Stimulated activated CD4-positive, alpha-beta T cell treated with anti-CD3 and anti-CD28 coated beads, Interleukin-1b, Interleukin-23, amount 100 ng/mL, for 4 hours (primary cell): ENCODE measurements at places on chromosomes 4 and X.

DNA sequence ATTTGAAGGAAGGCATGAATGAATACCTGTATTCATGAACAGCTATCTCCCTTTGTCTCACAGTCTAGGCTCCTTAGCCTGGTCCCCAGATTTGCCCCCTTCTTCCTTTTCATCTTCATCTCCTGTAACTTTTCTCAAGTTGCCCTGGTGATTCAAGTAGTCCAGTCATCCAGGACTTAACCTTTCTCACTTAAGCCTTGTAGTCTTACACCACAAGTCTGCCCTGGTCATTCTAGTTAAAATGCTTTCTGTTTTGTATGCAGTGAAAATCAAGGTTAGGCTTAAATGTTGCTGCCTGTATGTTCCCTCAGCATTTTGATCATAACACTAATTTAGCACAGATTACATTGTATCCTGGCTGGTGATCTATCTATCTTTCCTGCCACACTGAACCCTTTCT lies 58.5 kb upstream of the SLC7A11 start:
- DNase-seq = no peak

DNA sequence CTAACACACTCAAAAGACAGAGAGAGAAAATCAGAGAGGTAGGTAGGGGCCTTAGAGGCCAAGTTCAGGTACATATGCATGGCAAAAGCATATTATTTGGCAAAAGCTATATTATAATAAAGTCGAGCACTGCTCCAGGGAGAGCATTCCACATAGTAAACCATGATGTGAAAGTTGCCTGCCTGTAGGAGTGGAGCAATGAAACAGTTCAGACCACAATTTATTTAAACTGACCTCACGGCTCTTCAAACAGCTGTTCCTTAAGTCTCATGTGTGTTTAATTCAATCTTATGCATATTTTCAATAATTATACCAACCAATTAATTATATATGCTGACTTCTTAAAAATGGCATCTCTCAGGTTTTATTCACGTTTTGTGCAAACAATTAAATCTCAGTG lies 3.3 kb downstream of the RFC1 start:
- no peak for DNase-seq

- no peak for DNase-seq
Observed at GRCh38 chrX:110671068-110671803, 124.4 kb downstream of the CHRDL1 start.

DNA sequence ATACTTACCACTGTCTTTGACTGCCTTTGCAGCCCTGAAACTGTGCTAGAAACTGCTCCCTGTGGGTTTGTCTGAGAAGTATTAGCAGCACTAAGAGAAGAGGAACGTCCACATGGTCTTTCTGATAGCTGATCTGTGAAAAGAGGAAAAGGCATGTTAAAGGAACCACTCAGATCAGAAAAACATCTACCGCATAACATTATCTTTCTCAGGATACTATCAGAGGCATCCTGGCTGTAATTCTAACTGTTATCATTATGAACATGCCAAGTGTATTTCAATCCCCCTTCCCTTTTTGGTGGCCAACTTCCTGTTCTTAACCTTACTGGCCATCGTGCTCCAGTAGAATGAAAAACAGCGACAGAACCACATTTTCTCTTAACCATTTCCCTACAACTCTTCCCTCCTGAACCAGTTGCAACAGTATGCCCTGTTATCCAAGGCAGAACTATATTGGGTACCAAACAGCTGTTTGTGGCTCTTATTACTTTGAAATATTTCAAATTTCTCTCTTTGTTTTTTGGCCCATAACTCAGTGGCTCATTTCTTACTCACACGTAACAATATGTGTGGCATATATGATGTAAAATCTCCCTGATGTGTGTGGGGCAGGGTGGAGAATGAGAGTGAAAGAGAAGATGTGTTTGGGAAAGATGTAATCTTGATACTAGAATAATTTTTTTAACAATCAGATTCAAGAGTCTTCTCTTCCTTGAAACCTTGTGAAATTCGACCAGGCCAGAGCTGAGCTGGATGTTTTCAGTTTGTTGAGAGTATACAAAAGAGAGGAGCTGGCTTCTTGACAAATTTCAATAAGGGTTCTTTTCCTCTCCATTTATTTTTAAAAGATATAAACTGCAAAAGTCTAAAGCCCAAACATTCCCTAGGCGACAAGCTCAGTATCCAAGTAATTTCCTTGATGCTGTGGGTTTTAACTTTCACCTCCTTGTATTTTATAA lies 35.2 kb downstream of the ARHGEF6 start:
- no peak for DNase-seq

DNA sequence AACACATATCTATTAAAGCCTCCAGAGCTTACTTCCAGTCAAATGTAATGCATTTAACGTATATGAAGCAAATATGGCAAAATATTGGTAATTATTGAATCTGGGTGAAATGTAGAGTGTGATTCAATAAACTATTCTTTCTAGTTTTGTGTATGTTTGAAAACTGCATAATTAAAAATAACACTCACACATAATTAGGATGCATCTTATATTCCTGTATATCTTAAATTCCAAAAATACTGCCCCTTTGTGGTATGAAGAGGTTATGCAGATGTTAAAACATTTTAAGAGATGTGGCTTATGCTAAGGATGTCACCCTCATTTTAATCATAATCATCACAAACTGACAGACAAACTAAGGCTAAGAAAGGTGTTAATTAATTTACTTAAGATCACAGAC lies 182.9 kb downstream of the COX18 start:
- DNase-seq = no peak

- no peak for DNase-seq
Observed at GRCh38 chrX:32524385-32524784, 687.0 kb downstream of the DMD start.

DNA sequence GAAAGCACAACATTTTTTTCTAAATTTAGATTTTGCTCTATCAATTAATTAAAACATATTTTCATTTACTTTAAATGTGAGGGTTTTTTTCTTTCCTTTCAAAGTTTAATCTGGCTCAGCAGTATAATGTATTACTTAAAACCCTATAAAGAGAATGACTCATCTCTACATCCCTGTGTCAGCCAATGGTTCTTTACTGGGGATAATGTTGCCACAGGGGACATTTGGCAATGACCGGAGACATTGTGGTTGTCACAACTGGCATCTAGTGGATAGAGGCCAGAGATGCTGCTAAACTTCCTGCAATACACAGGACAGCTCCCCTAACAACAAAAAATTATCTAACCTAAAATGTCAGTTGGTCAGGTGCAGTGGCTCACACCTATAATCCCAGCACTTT lies 53.8 kb downstream of the SYNPO2 start:
- no peak for DNase-seq

DNA sequence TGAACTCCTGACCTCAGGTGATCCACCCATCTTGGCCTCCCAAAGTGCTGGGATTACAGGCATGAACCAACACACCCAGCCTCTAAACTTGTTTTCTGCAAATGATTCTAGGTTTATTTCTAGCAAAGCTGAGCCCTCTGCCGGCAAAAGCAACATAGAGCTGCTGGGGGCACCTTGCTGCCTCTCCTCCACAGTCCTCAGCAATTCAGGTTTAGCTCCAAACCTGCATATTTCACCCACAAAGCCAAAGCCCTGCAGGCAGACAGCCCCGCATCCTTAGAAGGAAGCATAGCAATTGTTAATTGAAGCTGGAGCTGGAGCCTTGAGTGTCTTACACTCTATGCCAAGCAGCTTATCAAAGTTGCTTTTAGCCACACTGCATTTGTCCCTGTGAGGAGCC lies 24.9 kb upstream of the OCIAD2 start:
- no peak for DNase-seq

DNA sequence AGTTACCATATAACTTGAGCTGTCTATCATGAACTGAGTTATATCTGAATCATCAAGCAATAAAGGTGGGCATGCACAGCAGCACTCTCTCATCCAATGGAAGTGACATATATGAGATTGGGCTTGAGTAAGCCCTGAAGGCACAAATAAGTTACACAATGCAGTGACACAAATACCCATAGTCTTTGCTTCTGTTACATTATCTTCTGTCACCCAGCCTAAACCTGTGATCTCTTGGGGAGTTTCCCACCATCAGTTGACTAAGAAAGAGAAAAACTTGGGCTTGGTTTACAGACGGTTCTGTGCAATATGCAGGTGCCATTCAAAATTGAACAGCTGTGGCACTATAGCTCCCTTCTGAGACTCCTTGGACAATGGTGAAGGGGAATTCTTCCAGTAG lies 138.8 kb upstream of the IL15 start:
- DNase-seq = no peak

DNA sequence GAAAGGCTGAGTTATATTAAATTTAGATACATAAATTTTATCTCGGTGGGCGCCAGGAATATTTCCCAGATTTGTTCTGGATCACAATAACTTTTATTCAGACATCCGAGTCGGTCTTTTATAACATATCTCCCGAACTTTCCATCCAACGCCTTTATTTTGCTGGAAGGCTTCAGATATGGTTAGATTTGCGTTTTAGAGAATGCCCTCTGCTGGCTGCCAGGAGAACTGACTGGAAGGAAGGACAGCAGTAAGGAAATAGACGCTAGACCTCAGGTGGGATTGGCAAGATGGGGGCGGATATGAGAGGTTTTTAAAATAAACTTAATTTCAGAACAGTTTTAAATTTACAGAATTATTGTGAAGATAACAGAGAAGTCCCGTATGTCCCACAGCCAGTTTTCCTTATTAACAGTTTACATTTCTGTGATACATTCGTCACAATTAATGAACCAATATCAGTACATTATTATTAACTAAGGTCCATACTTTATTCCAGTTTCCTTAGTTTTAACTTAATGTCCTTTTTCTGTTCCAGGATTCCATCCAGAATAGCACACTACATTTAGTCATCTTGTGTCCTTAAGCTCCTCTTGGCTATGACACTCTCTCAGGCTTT lies 4.6 kb upstream of the KANTR start:
- DNase-seq = no peak

GRCh38 chrX:40867352-40867751 lies 132.0 kb upstream of the MED14 start:
- DNase-seq = no peak

DNA sequence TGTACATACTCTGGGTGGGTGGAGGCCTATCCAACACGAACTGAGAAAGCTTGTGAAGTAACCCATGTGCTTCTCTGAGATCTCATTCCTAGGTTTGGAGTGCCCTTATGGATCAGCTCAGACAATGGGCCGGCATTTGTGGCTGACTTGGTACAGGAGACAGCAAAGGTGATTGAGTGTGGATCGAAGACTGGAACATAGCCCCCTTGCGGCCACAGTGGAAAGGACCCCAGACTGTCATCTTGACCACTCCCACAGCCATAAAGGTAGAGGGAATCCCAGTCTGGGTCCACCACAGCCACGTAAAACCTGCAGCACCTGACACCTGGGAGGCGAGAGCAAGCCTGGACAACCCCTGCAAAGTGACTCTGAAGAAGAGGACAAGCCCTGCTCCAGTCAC lies 598.0 kb upstream of the AADAT start:
- no peak for DNase-seq

GRCh38 chr4:65046192-65047133 lies 623.8 kb downstream of the EPHA5 start:
- DNase-seq = no peak

GRCh38 chr4:98686043-98686707 lies 27.8 kb upstream of the TSPAN5 start:
- DNase-seq = no peak

GRCh38 chrX:51494409-51494808 lies 2.0 kb downstream of the NUDT11 start:
- DNase-seq = no peak

- no peak for DNase-seq
Observed at GRCh38 chrX:136115904-136116297, 31.4 kb upstream of the FHL1 start.

- no peak for DNase-seq
Observed at GRCh38 chr4:138673053-138673452, 342.5 kb upstream of the NOCT start.

GRCh38 chr4:145782756-145783155 lies 102.8 kb downstream of the C4orf51 start:
- no peak for DNase-seq

- no peak for DNase-seq
Observed at GRCh38 chrX:48487362-48487798, 11.4 kb downstream of the FTSJ1 start.

DNA sequence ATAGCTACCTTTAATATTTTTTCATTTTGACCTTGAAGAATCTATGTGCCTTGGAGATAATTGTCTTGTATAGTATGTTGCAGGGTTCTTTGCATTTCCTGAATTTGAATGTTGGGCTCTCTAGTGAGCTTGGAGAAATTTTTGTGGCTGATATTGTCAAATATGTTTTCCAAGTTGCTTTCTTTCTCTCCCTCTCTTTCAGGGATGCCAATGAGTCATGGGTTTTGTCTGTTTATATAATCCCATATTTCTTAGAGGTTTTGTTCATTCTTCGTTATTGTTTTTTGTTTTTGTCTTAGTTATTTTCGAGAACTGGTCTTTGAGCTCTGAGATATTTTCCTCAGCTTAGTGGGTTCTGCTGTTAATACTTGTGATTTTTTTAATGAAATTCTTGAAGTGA lies 20.7 kb downstream of the RAB40AL start:
- no peak for DNase-seq

- no peak for DNase-seq
Observed at GRCh38 chr4:184284336-184284690, 66.6 kb upstream of the ENPP6 start.

DNA sequence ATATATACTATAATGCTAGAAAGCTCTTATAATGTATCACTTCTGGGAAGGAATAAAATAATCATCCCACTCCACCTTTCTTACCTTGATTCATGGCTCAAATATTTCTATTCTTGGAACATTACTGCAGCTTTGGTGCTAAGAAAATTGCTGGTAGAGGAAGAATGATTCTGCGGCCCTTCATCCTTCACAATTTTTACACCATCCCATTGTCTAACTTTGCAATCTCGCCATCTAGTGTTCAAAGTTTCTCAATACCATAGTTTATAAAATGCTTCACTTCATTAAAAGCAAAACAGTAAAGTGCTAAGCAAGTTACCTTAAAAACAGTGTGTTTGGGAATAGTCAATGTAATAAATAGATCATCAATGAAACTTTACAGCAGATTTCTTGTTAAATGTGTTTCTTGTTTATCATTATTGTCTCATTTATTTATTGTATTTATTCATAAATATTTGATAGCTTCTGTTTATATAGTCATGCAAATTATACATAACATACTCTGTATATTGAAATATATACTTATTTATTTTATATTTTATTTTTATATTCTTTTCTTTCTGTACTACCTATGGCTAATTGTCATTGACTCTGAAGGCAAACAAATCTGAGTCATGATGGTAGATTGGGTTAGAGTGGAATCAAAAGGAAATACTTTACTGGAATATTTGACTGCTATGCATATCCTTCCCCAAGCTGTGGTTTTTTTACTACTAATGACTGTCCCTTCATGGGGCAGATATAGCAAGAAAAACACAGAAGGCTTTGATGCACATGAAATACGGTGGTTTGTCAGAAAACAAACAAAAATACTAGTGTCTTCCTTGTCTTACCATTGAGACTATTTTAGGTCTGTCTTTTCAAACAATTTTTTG lies 390.7 kb downstream of the MAPK10 start:
- no peak for DNase-seq

GRCh38 chrX:115268421-115268820 lies 21.1 kb upstream of the LUZP4 start:
- DNase-seq = no peak
